Sciatic nerve (tissue), 2 donors: ENCODE measurements at places on chromosomes 13 and 19. TPM values are rescaled to one million over a fixed set of nuclear protein-coding genes. Genes with fewer than 3 reads are reported as not detected.
A peak's percentile ranks its signal among the peaks of the same experiment; 100 is the strongest.

DNA sequence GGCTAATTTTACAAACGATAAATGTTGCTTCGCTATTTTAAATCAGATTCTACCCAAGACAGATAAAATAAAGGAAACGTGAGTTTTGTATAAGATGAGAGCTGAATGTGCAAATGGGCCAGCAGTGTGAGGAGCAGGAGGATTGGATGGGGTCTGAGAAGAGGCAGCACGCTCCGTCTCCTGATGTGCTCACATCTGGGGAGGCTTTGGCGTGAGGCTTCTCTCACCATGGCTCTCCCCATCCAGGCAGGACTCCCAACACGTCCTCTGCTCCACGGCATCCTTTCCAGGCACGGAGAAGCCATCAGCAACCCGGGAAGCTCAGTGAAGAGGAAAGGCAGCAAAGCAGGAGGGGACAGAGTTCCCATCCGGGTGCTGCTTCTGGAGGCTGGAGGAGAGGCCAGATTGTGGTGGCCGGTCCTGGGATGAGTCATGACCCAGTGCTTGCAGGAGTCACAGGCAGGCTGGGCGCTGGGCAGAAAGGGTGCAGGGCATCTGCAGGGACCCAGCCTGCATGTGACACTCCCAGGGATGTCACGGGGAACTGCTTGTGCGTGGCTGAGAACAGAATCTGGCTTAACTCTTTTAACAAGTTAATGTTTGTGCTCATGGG, 47.5 kb downstream of the ZNF536 start:
- DNase-seq, result no peak

Gene PGLYRP1
- 3.2 TPM for total RNA-seq

- DNase-seq, result peak; percentile 63
Observed at GRCh38 chr13:28423010-28423409, 71.9 kb downstream of the FLT1 start.

Gene CD79A
- 2.1 TPM for total RNA-seq

Gene PSPN
- 2.1 TPM for total RNA-seq

GRCh38 chr13:110533771-110534670, 27.5 kb downstream of the RAB20 start:
- no peak for DNase-seq
